Activated naive CD4-positive, alpha-beta T cell treated with anti-CD3 and anti-CD28 coated beads, Interleukin-2, amount 50 U/mL, for 72 hours (primary cell): ENCODE measurements at places on chromosomes 11 and 22. TPM values are rescaled to one million over a fixed set of nuclear protein-coding genes. Genes with fewer than 3 reads are reported as not detected.

DNA sequence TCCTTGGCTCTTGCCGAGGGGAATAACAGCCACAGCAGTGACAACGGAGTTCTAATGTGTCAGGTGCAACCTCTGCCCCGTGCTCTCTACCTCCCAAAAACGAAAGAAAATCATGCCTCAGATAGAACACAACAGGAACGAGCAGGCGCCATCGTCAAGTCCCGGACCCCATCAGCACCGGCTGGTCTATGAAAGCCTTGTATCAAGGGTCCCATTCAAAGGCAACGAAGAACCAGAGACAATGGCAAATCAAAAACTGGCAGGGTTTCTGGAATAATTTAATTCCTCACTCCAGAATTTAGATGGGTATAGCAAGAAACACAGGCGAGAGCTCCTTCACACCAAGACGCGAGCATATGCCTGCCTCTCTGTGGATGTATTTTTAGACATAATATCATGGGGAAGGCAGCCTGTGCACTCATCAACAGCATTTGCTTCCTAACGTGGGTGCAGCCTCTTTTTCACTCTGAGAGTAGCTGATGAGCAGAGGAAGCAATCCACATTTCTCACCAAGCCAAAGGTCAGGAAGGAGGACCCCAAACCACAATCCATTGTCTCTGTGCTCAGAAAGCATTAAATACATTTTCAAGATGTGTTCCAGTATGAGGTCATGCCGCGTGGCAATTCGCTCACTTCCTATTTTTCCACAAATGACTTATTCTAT, 193.4 kb upstream of the BLID start:
- no peak for DNase-seq

- no peak for DNase-seq
These were observed 626 bp upstream of the TBX10 start for GRCh38 chr11:67640021-67640757.

Gene NAALAD2
- total RNA-seq, result not detected

DNA sequence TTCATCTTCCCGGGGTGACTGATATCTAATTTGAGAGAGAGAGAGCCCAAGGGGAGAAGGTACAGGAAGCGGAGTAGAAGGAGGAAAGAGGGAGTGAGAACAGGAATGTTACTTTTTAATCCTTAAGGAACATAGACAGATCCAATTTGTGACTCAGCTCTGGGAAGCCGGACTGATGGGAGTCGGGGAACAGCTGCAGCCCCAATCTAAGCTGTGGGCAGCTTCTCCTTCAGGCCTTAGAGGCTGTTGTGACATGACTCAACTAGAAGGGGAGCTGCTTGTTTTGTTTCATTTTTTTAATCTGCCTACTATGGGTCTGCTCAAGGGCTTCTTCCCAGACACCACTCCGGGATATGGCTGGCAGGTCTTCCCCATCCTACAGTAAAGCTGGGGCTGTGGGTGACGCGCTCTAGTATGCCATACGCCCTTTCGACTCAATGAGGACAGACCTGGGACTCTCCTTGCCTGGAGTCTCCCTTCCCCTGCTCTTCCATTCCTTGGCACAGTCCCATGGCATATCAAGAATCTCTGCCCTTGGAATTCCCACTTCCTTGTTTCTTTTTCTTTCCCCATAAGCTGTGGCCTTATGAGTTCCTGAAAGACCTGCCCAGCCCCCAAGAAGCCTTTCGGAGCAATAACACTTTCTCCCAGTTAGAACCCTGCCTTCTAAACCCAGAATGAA, 103.3 kb upstream of the AKIP1 start:
- DNase-seq, result no peak

DNA sequence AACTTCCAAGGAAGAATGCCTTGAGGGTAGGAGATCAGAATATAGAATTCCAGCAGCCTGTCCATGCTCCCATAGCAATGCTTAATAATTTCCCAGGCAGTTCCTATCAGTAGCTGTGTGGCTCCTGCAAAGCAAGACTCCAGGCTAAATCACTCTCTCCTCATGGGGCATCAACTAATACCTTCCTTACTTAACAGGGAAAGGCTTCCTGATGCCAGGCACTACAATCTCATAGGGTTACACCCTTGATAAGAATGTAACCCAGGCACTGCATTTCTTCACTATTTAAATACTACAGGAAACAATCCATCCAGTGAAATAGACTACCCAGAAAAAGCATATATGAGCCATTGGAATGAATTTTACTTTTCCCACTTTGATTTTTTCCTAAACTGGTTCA, 615.0 kb upstream of the ARHGAP42 start:
- no peak for DNase-seq

Gene KLHL35
- total RNA-seq, result 0.89 TPM

DNA sequence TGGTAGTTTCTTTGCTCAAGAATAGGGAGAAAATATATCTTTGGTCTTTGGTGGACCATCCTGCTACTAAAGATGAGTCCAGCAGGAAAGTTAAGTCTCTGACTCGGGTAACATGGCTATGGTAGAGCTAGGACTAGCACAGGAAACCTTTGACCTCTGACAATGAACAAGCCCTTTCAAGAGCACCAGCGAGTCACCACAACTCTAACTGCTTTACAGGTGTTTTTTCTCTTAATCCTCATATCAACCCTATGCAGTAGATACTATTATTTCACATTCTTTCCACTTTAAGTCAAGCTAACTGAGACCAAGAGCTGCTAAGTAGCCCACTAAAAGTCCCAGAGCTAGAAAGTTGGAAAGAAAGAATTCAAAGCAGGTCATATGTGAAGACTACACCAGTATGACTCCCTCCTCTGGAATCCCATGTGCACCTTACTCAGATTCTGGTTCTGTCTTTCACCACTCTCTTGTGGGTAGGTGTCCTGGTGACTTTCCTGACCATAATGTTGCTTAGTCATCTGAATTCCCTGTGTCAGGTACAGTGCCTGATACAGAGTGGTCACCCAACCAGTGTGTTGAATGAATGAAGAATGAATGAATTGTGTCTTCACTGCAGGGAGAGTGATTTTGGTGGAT, 53.8 kb upstream of the ME3 start:
- DNase-seq, result no peak

DNA sequence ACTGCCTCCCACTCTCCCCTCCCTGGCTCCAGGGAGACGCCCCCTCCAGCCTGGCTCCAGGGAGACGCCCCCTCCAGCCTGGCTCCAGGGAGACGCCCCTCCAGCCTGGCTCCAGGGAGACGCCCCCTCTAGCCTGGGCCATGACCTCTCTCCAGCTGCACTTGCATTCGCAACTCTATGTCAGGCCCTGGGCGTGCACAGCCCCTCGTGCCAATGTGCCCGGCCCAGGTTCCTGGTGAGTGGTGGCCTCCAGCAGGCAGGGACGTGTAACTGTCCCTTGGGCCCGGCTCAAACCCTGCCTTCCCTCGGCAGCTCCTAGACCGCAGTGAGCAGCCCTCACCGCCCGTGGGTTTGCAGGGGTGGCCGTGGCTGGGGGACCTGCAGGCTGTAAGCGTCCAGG, 6.9 kb downstream of the MUC6 start:
- DNase-seq, result no peak

GRCh38 chr11:4697585-4697984, at the start of gene OR51E2:
OR51E2 (minus strand) TSS chr11:4697853; CDS start chr11:4682711, 15,142 bp downstream.
- no peak for DNase-seq

DNA sequence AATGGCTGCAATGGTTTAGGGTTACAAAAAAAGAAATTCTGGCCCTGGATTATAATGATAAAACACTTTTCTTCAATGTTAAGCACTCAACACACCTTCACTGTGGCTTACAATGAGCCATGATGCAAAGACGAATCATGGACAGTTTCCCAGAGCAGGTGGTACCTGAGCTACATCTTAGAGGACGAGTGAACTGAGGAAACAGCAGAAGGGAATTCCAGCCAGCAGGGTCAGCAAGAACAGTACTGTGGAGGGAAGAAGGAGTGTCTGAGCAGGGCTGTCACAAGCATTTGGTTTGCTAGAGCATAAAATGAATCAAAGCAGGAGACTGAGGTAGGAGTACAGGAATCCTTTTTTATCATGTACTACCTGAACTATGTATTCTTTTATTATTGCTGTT, 332.8 kb upstream of the C11orf87 start:
- DNase-seq, result no peak

GRCh38 chr11:45082744-45083543, 63.5 kb upstream of the PRDM11 start:
- no peak for DNase-seq

DNA sequence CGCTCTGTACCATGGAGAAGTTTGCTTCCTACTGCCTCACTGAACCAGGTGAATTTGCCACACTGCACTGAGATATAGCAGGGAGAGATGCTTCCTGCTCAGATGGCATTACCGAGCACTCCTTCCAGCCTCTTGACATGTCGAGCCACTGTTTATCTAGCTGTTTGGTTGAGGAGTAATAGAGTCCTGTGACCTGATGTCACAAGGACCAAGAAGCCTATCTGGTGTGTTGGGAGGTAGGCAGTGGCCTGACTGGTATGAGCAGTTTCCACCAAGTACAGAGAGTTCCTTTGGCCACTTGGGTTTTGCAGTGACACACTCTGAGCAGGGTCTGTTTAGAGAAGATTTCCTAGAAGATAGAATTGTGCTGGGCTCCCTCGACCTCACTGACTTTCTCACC, 5.2 kb downstream of the ACAD8 start:
- no peak for DNase-seq
